Urinary bladder (tissue), 4 donors: ENCODE measurements at places on chromosomes 5 and 9. TPM values are rescaled to one million over a fixed set of nuclear protein-coding genes. Genes with fewer than 3 reads are reported as not detected.

DNA sequence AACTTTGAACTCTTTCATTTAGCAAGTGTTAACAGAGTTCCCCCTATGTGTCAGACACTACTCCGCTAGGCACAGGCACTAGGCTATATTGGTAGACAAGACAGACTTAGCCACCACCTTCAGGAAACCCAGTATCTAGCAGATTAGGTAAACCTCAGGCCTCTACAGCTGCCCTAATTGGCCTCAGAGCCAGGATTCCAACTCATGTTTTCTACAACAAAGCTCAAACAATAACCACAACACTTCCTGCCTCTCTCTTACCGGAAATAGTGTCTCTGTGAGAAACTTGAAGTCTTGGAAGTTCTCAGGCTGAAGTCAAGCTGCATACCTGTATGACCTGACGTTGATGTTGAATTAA lies 116.6 kb upstream of the SLC44A1 start:
- DNase-seq, result no peak

DNA sequence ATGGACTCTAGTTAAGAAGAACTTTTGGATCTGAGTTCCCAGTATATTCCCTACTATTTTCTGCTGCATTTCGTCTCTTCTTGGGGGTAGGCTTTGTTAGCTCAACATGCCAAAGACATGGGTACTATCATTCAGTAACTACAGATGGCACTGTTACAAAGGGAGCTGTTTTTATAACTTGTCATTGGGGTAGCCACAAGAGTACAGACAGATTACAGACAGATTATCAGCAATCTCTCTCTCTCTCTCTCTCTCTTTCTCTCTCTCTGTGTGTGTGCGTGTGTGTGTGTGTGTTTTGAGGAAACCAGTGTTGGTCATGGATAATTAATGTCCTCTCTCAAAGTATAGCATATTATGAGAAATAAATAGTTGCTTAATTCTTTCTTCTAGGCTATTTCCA lies 116.1 kb downstream of the WDR70 start:
- no peak for DNase-seq

GRCh38 chr9:15697446-15697851 lies 144.6 kb downstream of the CCDC171 start:
- DNase-seq, result no peak

- no peak for DNase-seq
These were observed 133.0 kb downstream of the C9orf50 start for GRCh38 chr9:129487658-129488483.

DNA sequence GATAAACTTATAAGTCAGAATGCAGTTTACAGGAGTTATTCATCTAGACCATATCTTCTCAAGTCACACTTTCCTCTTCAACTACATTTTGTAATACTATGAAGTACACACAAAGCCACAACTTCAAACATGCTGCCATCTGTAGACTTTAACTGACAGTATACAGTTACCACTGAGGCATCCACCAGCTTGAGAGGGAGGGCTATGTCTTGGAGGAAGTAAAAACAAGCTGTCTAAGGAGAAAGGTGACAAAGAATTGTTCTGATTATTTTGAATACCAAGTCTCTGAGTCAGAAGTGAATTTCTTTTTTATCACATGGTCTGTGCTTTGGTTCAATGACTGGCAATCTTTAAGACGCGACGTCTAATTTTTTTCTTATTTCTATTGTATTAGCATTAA lies 97.6 kb upstream of the CDH10 start:
- DNase-seq, result no peak

DNA sequence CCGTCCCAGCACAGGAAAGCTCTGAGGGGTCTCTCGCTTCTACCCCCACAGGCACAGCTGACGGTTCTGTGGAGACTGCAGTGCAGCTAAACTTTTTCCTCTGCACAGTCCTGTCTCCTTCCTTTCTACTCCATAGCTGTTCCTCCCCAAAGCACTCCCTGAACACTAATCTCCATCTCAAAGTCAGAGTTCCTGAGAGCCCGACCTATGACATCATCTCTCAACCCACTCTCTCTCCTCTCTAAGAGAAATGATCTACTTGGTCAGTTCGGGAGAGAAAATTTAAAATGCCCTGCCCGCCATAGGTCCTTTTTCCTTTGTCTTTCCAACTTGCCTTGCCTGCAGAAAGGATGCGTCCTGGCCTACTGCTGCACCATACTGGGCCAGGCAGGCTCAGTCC lies 90.6 kb downstream of the FANCC start:
- DNase-seq, result no peak

DNA sequence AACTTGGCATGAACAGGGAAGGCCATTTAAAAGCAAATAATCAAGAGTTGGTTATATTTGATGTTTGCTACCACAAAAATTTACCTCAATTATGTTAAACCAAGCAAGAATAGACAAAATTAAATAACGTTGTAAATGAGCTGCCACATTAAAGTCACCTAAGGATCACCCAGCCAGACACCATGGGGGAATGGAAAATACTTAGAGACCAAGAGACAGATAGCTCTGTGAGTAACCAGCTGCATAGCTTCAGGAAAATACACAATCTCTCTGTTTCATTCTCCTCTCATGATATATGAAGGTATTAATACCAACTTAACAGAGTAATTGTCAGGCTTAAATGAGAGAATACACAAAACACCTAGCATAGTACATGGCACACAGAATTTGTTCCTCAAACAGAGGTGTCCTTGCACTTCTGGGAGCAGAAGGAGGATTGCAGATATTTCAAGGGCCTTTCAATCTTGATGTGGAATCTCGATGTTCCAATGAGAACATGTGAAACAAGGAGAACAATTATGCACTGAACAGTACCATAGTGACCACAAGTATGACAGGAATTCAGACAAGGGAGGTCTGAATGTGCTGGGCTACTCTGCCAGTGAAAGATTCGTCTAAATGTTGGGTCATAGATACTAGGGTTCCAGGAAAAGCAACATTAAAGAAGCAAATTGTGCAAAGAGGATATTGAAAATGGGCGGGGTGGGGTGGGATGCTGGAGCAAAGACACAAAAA lies 18.6 kb downstream of the JAKMIP2 start:
- DNase-seq, result no peak

DNA sequence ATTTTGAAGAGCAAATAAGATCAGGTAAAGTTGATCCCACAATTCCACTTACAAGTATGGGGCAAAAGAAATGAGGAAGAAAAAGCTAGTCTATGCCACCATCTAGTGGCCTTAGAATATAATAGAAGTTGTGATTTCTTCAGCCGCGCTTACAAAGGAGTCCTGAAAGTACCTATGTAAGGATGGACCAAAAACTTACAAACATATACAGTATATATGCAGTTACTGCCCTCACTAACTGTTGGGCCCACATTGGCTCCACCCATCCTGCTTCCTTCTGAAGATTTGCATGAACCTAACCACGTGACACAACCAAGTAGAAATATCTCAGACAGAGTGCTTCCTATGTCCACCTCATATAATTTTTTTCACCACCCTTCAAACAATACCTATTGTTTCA lies 11.7 kb upstream of the OR13D1 start:
- no peak for DNase-seq

GRCh38 chr9:92563116-92564100 lies 27.6 kb upstream of the ECM2 start:
- no peak for DNase-seq

DNA sequence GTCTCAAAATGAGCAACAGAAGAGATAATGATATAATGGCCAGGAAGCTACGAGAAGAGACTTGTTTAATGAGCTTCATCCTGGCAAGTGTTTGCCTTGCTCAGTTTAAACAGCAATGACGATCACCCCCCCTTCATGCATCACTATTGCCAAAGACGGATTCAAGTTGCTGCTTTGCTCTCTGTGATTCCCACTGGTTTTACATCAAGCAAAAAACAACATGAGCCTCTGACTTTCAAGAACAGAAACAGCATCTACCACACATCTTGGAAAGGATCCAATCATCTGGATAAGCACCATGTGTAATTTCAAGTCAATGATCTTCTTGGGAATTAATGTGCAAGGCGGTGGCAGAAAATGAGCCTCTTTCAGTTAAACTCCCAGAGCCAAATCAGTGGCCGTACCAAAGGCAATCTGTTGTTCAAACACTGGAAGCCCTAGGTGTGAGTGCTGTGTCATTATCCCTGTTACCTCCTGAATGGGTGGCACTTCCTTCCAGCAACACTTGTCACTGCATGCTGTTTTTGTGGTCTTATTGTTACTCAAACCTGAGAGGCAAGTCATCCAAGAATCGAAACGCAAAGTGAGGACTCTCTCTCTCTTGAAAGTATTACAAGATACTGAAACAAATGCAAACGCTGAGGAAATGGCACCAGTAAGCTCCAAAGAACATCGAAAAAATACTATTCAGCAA lies 72.8 kb downstream of the MED27 start:
- no peak for DNase-seq

GRCh38 chr9:36325081-36325828 lies 67.0 kb upstream of the GNE start:
- DNase-seq, result no peak

GRCh38 chr5:160887780-160888179 lies 35.8 kb upstream of the ATP10B start:
- no peak for DNase-seq

DNA sequence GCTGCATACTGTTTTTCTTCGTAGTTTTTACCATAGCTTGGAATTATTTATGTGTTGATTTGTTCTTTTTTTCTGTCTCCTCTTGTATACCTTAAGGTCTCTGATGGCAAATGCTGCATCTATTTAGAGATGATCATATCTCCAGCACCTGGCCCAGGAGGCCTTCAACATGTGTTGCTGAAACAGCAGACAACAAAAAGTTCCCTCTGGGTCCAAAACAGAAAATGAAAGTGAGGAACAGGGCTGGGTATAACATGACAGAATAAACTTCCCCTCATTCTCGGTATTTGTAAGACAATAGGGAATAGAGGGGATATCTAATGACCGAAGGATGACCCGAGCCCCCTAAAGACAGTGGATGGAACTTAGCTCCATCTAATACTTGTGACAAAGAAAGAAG lies 22.7 kb upstream of the PCSK1 start:
- no peak for DNase-seq

The OGN gene
- total RNA-seq, result 822 TPM

The LEAP2 gene
- total RNA-seq, result 3.0 TPM
